Lung (tissue), 17 donors: ENCODE measurements at places on chromosomes 2 and 18. TPM values are rescaled to one million over a fixed set of nuclear protein-coding genes. Genes with fewer than 3 reads are reported as not detected.

ASXL3 gene
- 16.3 TPM for total RNA-seq

- H3K36me3 ChIP-seq = no peaks in the 10 kb centered on the region
- H3K4me1 ChIP-seq = peaks cover 33% of the 10 kb centered on the region
- H3K27ac ChIP-seq = no peak overlapping the region
- H3K4me3 ChIP-seq = no peak overlapping the region
- no peaks in the 10 kb centered on the region for H3K27me3 ChIP-seq
Observed at GRCh38 chr2:85734942-85735608, 18.7 kb upstream of the ATOH8 start.

GRCh38 chr2:64259312-64259711 lies 115.1 kb upstream of the PELI1 start:
- H3K27ac ChIP-seq = no peak overlapping the region
- H3K4me3 ChIP-seq = no peak overlapping the region
- DNase-seq = peak; percentile 80
- H3K4me1 ChIP-seq = peaks cover 14% of the 10 kb centered on the region

DNA sequence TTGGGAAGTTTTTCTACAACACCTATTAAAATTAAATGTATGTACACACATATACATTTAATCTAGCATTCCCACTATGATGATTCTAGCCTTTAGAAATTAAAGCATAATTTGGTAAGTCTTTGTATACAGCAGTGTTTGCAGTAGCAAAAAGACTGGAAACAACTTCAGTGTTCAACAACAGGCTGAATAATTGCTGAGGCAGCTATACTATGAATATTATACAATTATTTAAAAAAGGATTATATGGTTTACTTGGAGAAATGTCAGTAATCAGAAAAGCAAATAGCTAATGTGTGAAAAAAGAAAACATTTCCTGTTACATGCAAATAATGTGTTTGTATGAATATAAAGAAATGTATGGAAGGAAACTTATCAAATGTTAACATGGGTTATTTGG lies 1.4 kb upstream of the ZNF638 start:
- H3K27ac ChIP-seq = no peak overlapping the region
- H3K4me1 ChIP-seq = peaks cover 14% of the 10 kb centered on the region
- no peaks in the 10 kb centered on the region for H3K27me3 ChIP-seq
- DNase-seq = no peak
- H3K4me3 ChIP-seq = no peak overlapping the region

GRCh38 chr2:133986881-133987795 lies 266.7 kb upstream of the MGAT5 start:
- H3K4me3 ChIP-seq = no peak overlapping the region
- no peak overlapping the region for H3K27ac ChIP-seq
- DNase-seq = no peak
- H3K36me3 ChIP-seq = no peaks in the 10 kb centered on the region
- H3K4me1 ChIP-seq = peaks cover 3% of the 10 kb centered on the region
- no peaks in the 10 kb centered on the region for H3K27me3 ChIP-seq

GRCh38 chr2:68156419-68156818 lies 1.3 kb upstream of the PNO1 start:
- no peaks in the 10 kb centered on the region for H3K27me3 ChIP-seq
- no peak overlapping the region for H3K27ac ChIP-seq
- DNase-seq = no peak
- H3K4me1 ChIP-seq = no peaks in the 10 kb centered on the region
- H3K36me3 ChIP-seq = peaks cover 4% of the 10 kb centered on the region
- H3K4me3 ChIP-seq = no peak overlapping the region
